ENCODE measurements at places on chromosomes 5 and 9.
A peak's percentile ranks its signal among the peaks of the same experiment; 100 is the strongest.

- no peak for DNase-seq
Measured at GRCh38 chr5:173637340-173637739, 20.9 kb upstream of the BOD1 start.

GRCh38 chr5:31407921-31408693 is 123.8 kb downstream of the DROSHA start:
- no peak for DNase-seq

- no peak for DNase-seq
Measured at GRCh38 chr5:143284521-143284920, 119.0 kb downstream of the NR3C1 start.

GRCh38 chr5:51286046-51286445 is 97.2 kb upstream of the ISL1 start:
- DNase-seq, result no peak

- no peak for DNase-seq
Measured at GRCh38 chr9:27273186-27273585, 23.8 kb downstream of the EQTN start.

DNA sequence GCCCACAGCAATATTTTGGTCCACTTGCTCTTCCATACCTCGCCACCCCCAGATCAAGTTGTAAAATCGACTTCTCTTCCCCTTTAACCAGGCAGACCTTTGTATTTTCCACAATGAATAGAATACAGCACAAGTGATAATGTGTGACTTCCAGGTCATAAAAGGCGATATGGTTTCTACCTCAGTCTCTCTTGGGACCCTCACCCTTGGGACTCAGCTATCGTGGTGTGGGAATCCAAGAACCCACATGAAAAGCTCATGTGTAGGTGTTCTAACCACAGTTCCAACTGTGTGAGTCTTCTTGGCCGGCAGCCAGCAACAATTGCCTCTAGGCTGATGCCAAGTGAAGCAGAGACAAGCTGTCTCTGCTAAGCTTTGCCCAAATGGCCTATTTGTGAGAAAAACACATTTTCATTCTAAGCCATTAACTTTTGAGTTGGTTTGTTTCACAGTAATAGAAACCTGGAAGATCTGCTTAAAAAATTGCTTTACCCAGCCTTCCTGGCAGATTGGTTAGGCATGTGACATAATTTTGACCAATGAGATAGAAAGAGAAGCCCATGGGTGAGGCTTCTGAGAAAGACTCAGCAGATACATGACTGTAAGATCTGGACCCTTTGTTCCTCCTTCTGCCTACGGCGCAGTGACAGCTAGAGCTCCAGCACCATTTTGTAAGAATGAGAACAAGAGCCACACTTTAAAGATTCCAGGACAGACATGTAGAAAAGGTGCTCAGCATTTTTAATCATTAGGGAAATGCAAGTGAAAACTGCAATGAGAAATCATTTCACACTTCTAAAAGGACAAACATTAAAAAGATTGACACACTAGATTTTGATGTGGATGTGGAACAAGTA is 18.3 kb upstream of the MLLT3 start:
- DNase-seq, result peak; percentile 47

- no peak for DNase-seq
Measured at GRCh38 chr9:34492051-34492450, 30.7 kb downstream of the ENHO start.

DNA sequence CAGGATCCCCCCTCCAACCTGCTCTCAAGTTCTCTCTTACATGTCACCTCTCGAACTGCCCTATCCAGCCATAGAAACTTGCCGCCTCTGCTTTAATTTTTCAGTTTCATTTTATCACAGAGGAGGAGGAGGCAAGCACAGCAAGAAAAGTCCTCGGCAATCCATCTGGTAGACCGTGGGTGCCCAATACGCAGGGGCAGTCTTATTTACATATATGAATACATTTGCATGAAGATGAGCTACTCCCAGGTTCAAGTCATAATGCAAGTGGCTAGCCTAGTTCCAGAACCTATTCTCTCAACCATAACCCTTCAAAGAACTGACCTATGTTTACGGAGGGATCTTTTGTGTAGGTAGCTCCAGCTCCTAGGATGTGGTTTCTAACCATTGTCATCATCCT is 223.2 kb upstream of the PANK3 start:
- no peak for DNase-seq

- no peak for DNase-seq
Measured at GRCh38 chr5:173917788-173918786, 29.9 kb downstream of the CPEB4 start.

DNA sequence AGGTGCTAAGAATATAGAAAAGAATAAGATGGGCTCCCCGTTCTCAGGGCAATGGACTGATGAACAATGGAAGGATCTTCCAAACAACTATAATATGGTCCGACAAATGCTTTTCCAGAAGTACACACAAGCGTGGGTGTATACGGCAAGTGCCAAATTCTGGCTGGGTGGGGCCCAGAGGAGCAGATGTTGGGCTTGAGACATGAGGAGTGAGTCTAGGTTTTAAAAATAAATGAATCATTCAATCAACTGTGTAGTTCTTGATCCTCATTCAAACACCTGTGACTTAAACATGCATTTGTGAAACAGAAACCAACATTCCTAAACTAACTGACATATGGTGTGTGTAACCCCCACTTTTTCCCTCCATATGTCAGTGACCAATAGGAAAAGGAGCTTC is 47.9 kb downstream of the MFAP3 start:
- no peak for DNase-seq

- DNase-seq, result no peak
Measured at GRCh38 chr5:83503662-83504061, 32.1 kb downstream of the VCAN start.

DNA sequence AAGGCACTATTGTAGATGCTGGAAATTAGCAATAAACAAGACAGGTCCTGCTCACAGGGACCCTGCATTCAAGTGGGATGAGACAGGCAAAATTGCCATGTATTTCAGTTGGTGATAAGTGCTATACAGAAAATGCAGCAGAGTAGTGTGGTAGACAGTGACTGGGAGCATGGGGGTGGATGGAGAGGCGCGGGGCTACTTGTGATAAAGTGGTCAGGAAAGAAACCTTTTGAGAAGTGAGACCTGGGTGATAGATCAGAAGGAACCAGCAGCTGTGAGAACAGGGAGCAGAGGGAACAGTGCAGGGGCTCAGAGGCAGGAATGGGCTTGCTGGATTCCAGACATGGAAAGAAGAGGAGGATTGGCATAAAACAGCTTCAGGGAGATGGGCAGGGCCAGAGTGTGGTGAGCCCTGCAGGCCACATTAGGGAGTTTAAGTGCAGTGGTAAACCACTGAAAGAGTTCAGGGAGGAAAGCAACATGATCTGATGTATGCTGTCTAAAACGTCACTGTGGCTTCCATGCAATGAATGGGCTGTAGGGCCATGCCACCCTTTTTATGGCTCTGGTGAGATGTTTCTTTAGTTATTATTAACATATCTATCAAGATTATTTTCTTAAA is 7.3 kb downstream of the CRHBP start:
- no peak for DNase-seq

DNA sequence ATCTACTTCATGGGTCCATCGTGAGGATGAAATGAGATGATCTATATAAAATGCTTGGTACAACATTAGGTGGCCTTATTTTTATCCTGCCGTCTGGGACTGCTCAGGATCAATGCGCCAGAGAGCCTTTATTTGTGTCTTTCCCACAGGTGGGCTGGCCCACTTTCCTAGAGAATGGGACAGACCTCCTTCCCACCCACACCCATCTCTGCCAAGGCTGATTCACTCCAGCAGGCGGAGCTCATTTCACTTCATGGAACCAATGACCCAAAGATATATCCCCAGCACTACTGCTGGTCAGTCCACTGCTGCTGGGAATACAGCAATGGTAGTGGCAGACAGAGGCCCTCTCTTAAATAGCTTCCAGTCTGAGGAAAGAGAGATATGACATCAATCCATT is 35.7 kb downstream of the TGFBI start:
- DNase-seq, result no peak

GRCh38 chr5:88955403-88955802 is 72.4 kb upstream of the MEF2C start:
- no peak for DNase-seq

DNA sequence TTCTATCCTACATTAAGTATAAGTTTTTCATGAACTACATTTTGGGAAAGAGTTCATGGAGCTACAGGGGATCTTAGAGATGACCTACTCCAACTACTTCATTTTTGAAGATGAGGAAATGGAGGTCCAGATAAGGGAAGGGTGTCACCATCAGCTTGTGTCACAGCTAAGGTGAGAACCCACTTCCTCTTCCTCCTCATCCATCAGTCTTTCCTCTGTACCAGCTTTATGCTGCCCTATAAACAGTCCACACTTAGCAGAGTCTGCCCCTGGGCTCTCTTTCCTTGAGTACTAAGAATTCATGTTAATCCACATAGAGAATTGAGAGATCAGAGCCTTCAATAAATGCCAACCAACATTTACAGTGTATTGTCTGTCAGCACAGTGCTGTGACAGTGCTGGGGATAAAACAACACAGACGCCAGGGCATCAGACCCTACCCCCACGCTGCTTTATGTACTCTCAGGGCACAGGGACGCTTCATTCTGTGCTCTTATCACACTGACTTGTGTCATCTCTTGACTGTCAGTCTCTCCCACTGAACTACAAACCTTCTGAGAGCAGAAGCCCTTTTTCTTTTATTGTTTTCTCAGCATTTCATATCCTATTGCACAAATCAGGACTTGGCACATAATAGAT is 22.1 kb downstream of the ADRB2 start:
- no peak for DNase-seq

- no peak for DNase-seq
Measured at GRCh38 chr9:76519075-76519835, 60.3 kb downstream of the GCNT1 start.

- no peak for DNase-seq
Measured at GRCh38 chr5:135942202-135942771, 12.5 kb downstream of the LECT2 start.

GRCh38 chr5:31106691-31107090 is 86.8 kb upstream of the CDH6 start:
- no peak for DNase-seq

DNA sequence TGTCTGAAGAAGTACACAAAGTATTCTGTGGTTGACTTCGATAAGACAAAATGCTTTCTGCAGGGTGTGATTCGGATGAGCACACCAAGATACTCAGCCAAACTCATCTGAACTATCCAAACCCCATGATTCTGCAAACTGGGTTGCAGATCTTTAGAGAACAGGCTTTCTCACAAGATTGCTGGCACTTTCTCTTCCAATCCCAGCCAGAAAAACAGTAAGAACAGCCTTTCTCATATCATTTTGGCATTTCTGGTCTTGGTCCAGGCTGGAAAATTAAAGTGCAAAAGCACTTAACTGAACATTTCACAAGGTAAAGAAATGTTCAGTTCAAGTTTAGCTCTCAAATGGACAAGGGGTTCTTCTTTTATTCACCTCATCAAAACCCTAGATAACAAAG is 269.1 kb downstream of the NR2F1-AS1 start:
- DNase-seq, result no peak

DNA sequence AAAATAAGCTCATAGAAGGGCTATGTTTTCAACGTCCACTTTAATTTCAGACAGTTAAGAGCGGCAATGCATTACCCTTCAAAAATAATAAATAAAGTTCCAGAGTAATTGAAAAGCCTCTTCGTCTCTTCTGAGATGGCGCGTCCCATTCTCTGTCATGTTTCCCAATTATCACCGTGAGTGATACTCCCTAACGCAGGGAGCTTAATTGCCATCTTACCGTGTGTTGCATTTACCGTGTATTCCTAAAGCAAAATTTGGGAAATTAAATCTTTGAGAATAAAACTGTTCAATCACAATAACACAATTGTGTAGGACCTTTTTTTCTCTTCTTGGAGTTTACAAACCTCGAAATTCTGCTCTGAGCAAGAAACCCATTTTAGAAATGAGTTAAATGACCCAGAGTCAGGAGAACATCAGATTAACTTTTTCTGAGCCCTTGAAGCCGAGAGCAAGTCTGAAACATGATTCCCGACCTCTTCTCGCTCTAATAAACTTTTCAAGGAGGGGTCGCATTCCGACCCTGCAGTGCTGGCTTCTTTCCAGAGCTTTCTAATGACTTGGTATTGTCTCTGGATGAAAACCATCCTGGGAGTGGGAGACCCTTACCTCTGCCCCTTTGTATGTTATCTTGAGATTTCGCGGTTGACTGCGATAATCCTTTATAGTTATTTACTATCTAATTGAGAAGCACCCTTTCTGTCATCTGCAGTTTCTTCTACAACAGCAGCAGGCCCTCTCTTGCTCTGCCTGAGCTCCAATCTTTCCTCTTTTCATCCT is 251.5 kb downstream of the FSTL4 start:
- no peak for DNase-seq

- no peak for DNase-seq
Measured at GRCh38 chr5:93510626-93511380, 70.2 kb downstream of the NR2F1-AS1 start.

DNA sequence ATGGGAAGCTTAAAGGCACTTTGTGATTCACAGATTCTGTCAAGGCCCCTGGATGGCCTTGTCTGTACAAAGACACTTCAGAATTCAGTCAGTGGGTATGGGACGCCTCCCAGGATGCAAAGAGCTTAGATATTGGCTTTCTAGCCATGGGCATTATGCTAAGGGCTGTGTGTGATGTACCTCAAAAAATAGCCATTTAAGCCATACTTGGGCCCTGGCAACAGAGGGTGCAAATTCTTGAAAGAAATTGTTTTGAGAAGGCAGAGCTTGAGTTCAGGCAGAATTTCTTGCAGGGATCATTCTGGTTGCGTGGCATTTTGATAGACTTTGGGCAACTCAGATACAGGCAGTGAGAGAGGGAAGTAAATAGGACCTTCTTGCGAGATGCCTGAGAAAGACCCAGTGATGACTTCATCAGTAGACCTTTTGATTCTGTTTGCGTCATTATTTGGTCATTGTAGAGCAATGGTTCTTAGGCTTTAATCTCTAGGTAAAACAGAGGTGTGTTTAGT is 3.9 kb downstream of the CYFIP2 start:
- DNase-seq, result no peak

DNA sequence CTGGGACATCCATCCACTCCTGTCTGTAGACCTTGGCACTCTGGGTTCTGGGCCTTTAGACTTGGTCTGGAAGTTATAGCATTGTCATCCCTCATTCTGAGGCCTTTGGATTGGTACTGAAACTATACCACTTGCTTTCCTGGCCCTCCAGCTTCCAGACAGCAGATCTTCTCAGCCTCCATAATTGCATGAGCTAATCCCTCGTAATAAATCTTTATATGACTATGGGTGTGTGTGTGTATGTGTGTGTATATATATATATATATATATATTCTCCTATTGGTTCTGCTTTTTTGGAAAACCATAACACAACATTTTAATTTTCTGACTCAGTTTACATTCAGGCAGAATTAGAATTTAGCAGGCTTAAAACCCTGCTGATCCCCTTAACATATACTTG is 180.5 kb downstream of the ENC1 start:
- no peak for DNase-seq

GRCh38 chr5:169812786-169813185 is 167.5 kb downstream of the INSYN2B start:
- no peak for DNase-seq

GRCh38 chr5:96054311-96055030 is 92.8 kb upstream of the ELL2 start:
- DNase-seq, result no peak

All from activated CD8-positive, alpha-beta memory T cell treated with anti-CD3 and anti-CD28 coated beads for 48 hours (primary cell).